Bone marrow (tissue), 2 donors: ENCODE measurements at places on chromosomes 2 and 18.

DNA sequence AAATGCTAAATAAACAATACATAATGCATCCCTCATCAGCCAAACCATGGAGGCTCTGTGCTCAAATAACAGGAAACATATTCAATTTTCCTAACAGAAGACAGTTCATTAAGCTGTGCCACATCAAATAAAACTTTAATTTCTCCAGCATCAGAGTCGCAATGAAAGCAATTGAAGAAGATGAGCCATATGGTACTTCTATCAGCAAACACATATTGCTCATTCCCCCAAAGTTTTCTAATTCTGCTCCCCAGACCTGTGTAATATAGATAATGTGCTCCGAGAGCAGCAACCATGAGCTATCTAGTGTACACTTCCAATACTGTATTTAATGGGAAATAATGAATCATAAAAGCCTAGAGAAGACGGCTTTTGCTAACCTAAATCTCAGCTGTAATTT lies 263.2 kb downstream of the MEIS1 start:
- no peak for DNase-seq

DNA sequence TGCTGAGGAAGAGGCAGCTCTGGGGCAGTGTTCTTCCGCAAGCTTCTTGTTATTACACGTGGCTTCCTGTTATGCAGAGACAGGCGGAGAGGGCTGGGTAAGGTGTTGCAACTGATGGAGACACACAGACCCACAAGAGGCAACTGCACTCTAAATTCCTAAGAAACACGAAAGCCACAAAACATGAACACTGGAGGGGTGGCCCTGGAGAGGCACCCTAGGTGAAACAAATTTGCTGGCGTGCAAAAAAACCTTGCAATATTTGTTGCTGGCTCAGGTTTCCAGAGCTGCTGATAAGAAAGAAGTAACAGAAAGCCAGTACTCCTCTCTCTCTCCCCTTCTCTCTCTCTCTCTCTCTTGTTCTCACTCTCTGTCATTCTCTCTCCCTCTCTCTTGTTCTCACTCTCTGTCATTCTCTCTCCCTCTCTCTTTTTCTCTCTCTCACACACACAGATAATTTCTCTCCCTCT lies 31.8 kb downstream of the ARHGAP25 start:
- DNase-seq, result no peak

GRCh38 chr2:133324150-133324561 lies 244.1 kb downstream of the NCKAP5 start:
- no peak for DNase-seq

GRCh38 chr2:70062270-70062669 lies 25.0 kb upstream of the PCBP1 start:
- DNase-seq, result no peak

GRCh38 chr2:128602038-128602698 lies 283.5 kb upstream of the HS6ST1 start:
- no peak for DNase-seq

DNA sequence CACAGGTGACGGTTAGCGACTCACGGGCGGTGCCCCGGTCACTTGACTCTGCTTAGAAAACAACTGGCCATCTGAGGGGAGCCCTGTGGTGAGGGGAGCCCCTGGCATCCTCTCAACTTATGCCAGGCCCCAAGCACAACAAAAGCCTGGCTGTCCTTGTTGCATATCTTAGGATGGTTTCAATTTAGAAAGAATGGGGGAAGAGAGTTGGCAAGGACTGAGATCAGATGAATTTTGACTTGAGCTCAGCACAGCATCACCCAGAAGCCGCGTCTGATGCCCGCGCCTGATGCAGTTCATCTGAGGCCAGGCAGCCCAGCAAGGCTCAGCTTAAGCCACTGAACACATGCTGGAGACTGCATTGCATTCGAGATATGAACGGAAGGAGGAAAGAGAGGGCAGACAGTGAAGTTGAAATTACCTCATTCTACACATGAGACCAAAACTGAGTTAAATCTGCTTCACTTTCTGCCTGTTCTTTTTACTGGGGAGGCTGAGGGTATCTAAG lies 36.8 kb downstream of the MYT1L start:
- no peak for DNase-seq

- DNase-seq, result no peak
Measured at GRCh38 chr2:43201497-43201896, 24.9 kb downstream of the ZFP36L2 start.
